ENCODE measurements at places on chromosomes 5 and 9.

DNA sequence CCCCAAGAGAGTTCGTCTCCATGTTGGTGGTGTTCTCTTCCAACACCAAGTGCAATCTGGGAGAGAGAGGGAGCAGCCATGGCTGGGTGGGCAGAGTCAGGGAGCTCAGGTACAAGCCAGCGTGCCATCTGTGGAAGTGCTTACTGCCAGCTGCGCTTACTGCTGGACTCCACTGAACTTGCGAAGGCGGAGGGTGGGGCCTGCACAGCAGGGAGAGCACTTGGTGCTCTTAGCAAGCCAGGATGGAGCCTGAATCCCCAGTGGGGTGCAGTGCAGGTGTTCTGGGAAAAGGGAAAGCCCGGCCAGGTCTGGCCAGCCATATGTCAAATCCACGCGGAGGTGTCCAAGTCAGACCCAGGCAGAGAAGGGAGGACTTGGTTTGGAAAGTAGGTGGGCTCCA, 142.0 kb downstream of the FANCC start:
- no peak for DNase-seq

DNA sequence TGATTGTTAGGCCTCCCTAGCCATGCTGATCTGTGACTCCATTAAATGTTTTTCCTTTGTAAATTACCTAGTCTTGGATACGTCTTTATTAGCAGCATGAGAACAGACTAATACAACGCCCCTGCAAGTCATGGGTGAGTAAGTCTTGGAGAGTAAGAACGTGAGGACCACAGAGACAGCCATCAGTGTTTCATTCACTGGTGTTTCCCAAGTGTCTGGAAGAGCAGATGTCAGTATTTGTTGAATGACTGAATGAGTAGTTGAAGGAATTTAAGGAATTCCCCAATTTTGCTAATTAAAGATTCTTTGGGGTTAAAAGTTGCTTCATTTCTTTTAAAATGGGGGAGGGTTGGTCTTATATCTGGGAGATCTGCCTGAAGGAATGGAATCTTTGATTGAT, 178.8 kb downstream of the TRIO start:
- DNase-seq, result no peak

GRCh38 chr9:26228273-26228672, 550.0 kb upstream of the TUSC1 start:
- no peak for DNase-seq

DNA sequence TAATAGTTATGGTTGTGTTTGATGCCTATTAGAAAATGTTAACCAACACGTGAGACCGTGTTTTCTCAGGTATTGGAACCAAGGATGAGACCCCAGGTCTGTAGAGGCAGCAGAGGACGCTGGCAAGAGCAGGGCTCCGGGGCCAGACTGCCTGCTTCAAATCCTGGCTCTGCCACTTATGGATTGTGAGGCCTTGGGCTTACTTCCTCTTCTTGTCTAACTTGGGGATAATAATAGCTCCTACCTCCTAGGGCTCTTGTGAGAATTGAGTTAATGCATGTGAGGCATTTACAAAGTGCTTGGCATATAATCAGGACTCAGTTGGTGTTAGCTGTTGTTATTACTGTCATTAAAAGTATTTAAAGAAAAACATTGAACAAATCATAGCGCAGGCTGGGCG, 85.5 kb upstream of the PITX1 start:
- no peak for DNase-seq

DNA sequence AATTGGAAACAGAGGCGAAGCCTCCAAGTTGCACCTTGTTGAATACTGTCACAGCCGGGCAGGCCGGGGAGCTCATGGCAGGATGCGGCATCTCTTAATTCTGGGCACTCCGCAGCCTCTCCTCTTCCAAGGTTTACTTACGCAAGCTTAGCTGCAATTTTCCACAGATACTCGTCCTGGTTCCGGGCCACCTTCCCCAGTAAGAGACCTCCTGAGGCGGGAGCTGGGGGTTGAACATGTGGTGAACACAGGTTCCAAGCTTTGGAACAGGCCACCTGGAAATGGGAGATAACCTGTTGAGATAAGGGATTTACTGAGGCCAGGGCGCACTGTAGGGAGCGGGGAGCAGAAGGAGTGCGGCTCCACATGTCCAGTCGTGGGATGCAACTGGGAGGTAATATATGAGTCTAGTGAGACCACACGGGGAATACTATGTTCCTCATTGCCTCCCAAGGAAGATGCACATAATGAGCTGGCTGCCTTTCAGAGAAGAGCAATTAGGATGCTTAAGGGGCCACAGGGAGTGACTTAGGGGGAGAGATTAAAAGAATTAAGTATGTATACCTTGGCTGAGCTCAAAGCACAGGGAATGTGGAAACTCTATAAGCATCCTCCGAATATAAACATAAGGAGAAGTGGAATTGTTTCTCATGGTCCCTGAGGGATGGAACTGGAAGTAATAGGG, 335.2 kb downstream of the CWC27 start:
- DNase-seq, result no peak

GRCh38 chr5:178483620-178484019, 106.6 kb downstream of the COL23A1 start:
- peak; percentile 6 for DNase-seq

DNA sequence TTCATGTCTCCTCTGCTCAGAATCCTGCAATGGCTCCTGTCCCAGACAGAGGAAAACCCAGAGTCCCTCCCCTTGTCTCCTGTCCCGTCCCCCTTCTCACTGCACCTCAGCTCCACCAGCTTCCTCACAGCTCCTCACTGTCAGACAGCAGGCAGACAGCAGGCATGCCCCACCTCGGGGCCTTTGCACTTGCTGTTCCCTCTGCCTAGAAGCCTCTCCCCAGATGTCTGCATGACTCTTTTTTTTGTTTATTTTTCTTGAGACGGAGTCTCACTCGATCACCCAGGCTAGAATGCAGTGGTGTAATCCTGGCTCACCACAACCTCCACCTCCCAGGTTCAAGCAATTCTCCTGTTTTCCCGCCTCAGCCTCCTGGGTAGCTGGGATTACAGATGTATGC, 8.8 kb upstream of the SLC6A7 start:
- no peak for DNase-seq

DNA sequence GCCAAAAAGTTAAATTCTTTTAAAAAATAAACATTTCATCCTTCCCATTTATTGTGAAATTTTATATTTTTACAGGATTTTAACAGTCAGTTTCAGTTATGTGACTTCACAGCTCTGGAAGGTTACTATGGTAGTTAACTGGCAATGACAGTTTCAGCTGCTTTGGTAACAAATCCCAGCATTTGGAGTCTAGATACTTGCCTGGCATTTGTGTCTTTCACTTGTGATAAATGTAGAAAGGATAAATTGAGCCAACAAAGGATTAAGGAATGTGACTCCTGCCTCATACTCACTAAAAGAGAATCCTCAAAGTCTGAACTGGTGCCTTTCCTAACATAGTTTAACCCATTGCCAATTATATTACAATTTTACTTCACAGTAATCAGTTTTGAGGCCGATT, 315.5 kb downstream of the FER start:
- no peak for DNase-seq

- DNase-seq, result no peak
Observed at GRCh38 chr9:120413121-120414048, 166.6 kb downstream of the CDK5RAP2 start.

- no peak for DNase-seq
Observed at GRCh38 chr5:157143127-157143971, 684 bp upstream of the MED7 start.

GRCh38 chr9:92295827-92296258, 2.3 kb upstream of the IARS1 start:
- no peak for DNase-seq

DNA sequence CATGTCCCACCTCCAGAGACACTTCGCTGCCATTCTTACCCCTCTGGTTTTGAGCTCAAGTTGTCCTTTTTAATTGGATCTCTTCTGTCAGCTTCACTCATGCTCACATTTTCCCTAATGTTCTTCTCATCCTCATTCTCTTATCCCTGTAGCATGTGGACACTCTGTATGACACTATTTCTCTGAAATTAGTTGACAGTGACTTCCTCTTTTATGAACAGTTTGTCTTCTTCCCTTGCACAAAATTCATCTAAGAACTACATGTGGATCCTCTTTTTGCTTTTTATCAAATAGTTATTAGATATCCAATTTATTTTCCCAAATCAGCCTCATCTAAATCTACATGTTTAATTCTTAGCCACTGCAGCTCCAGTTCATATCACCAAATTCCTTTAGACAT, 676.2 kb downstream of the MAT2B start:
- DNase-seq, result no peak

DNA sequence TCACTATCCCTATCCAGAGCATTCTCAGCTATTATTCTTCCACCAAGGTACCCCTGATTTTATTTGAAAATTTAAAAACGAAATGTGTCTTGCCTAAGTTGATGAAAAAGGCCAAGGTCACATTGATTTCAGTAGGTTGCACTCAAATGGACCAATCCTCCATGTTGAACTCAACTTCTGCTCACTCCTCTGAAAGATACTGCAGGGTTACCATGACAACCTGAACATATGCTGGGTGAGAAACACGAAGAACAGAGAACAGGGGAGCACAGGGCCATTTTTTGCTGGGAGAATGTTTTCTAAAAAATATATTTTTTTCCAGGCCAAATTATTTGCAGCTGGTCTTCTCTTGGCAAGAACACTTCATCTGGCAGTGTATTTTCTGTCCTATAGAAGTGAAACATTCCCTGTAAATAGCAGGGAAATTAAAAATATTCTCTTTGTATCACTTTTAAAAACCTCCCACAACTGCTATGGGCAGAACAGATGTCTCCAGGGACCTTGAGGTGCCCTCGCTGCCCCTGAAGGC, 215.9 kb downstream of the NXNL2 start:
- DNase-seq, result no peak

DNA sequence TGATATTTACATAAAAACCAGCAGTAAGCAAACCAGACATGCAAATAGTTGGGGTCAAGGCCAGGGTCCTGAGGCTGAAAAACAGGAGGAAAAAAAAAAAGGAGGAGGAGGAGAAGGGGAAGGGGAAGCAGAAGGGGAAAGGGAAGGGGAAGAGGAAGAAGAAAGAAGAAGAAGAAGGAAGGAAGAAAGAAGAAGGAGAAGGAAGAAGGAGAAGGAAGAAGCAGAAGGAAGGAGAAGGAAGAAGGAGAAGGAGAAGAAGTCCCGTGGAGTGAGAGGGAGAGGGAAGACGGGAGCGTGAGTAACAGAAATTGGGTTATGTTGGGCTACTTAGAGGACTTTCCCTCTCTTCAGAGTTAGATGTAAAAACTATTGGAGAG, 24.6 kb upstream of the NSG2 start:
- no peak for DNase-seq

GRCh38 chr5:138502121-138502520, 36.8 kb downstream of the EGR1 start:
- DNase-seq, result no peak

GRCh38 chr5:55418994-55419968, 111.5 kb downstream of the MTREX start:
- DNase-seq, result no peak

DNA sequence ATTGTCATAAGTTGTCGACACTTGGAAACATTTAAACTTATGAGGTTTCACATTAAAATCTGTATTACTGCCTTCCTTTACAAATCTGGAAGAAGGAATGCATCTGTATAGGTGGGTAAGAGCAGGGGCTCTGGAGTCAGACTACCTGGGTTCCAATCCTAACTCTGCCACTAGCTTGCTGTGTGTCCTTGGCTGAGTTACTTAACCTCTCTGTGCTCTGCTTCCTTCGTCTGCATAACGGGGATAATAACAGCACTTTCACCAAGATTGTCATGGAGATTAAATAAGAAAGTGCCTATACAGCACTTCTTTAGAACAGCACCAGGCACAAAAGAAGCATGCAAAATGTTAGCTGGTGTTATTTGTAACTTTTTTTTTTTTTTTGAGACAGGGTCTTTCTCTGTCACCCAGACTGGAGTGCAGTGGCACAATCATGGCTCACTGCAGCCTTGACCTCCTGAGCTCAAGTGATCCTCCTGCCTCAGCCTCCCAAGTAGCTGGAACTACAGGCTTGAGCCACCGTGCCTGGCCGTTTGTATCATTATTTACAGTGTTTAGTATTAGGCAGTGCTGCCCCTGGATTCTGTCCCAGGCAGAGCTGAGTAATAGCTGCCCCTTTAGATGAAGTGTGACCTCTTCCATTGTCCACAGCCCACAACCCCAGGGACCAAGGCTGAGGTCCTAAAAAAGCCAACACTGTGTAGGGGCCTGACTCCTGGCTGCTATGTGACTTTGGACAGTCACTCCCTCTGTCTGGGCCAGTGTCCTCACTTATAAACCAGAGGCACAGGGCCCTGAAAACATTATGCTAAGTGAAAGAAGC, 25.4 kb upstream of the TTLL11 start:
- DNase-seq, result no peak

- no peak for DNase-seq
Observed at GRCh38 chr5:158133369-158133768, 274.4 kb upstream of the CLINT1 start.

- DNase-seq, result no peak
Observed at GRCh38 chr5:177300951-177301350, 2.6 kb downstream of the RAB24 start.

DNA sequence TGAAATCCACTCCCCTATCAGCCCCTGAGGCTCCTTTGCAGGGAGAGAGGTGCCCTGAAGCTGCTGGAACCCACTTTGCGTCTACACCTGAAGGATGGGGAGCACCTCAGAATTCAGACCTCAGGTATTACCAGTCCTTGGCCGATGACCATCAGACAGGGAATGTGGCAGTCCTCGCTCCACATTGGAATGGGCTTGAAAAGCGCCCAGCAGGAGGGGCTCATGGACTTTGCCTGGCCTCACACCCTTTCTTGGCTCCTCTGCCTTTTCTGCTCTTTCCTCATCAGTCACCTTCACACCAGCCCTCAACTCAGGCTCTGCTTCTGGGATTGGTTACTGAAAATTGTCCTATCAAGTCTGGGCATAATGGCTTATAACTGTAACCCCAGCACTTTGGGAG, 83.9 kb downstream of the BARX1 start:
- DNase-seq, result no peak

DNA sequence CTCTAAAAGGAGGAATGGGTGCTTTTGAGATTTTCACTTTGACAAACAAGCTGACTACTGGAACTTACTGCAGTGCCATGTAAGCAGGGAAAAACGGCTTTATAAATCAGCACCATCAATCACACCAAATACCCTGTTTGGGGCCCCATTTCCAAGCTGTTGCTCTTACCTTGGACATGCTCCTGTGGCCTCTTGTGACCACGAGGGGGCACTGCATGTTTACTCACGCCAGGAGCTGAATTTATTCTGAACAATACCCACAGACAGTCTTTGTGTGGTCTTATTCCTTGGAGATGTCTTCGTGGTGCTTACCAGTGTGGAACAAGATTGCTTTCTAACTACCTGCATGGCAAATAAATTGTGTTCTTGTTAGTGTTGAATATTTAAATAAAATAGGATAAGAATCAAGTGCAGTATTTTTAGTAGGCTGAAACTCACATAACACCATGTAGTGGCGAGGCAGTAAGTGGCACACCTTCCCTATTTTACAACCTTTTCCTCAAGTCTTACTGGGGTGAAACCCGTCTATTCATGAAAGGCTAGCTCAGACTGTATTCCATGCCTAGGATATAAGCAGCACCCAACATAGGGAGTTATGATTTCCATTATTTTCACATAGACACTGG, 155.5 kb upstream of the NMUR2 start:
- DNase-seq, result no peak
